SJSA1 (cell line): ENCODE measurements at places on chromosomes 16 and 17.
A peak's percentile ranks its signal among the peaks of the same experiment; 100 is the strongest.

GRCh38 chr16:945271-946047 is 25.3 kb downstream of the LMF1 start:
- H3K36me3 ChIP-seq, result no peaks in the 10 kb centered on the region
- no peaks in the 10 kb centered on the region for H3K27me3 ChIP-seq
- H3K4me1 ChIP-seq, result no peaks in the 10 kb centered on the region
- H3K4me3 ChIP-seq, result no peak overlapping the region
- no peak overlapping the region for H3K27ac ChIP-seq
- no peak for DNase-seq

GRCh38 chr16:74752258-74752657 is 22.4 kb downstream of the FA2H start:
- no peaks in the 10 kb centered on the region; the same call in 1 of the 2 replicates for H3K27me3 ChIP-seq
- no peak for DNase-seq
- peaks cover 26% of the 10 kb centered on the region for H3K4me1 ChIP-seq

DNA sequence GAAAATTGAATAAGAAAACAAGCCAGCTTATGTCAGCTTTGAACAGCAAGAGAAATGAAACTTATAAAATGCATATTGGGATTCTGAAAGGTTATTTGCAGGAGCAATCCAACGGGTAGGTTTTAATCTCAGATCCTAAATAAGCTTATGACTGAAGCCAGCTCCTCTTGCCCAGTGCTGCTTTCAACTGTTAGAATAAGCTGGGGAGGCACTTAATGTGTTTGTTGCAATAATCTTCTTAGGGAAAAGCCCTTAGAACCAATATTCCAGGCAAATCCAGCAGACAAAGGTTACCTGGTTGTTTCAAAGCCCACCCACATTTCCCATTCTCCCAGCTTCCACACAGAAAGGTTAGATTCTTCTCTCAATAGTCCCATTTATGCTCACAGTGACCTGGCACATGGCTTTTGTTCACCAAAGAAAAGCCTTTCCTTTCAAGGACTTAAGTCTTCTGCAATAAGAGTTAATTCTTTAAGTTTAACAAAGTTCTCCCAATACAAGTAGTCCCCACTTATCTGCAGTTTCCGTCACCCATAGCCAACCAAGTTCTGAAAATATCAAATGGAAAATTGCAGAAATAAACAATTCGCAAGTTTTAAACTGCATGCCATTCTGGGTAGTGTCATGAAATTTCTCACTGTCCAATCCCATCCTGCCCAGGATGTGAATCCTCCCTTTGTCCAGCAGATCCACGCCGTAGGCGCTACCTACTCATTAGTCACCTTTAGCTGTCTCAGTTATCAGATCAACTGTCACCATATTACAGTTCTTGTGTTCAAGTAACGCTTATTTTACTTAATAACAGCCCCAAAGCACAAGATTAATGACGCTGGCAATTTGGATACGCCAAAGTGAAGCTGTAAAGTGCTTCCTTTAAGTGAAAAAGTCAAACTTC is 5.9 kb downstream of the TEX2 start:
- H3K27me3 ChIP-seq, result peaks cover 3% of the 10 kb centered on the region; the same call in 1 of the 2 replicates
- peaks cover 5% of the 10 kb centered on the region for H3K4me1 ChIP-seq
- DNase-seq, result no peak
- no peaks in the 10 kb centered on the region for H3K36me3 ChIP-seq

DNA sequence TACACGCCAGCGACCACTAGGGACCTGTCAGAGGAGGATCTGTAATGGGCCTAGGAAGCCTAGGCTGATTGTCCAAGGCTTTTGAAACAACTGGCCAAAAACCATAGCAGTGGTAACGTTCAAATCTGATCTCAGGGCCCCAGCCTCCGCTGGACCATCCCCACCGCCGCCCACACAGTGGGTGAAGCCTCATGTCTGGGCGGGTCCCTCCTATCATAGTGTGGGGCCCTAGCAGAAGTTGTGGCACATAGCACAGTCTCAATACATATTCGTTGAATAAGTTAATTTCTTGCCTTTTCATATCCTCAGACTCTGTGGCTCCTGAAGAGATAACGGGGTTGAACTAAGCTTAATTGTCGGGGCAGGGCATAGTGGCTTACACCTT is 818 bp downstream of the DPH1 start:
- H3K4me1 ChIP-seq, result peaks cover 14% of the 10 kb centered on the region
- no peak for DNase-seq
- peaks cover 8% of the 10 kb centered on the region for H3K27me3 ChIP-seq
- peak overlapping the region; percentile 90 for H3K4me3 ChIP-seq

DNA sequence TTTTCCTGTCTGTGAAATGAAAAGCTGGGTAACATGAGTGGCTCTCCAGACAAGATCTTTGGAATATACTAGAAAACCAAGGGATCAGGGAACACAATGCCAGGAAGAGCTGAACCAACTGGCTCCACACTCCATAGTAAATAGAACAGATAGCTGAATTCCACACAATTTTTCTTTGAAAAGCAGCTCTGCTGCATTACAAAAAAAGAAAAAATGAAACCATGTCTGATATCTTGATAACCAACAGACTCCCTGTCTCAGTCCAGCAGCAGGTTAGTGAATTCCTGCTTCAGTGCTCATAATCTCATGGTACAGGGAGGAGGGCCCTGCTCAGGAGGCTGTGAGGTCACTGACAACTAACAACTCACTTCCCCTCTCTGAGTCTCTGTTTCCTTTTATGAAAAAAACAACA is 97.1 kb downstream of the CDH11 start:
- no peak overlapping the region for H3K27ac ChIP-seq
- no peaks in the 10 kb centered on the region for H3K27me3 ChIP-seq
- DNase-seq, result no peak
- 0 out of 2 replicates have a peak, but pooled peaks cover 5% of the 10 kb centered on the region for H3K4me1 ChIP-seq

GRCh38 chr16:31869511-31870201 is 4.0 kb upstream of the ZNF267 start:
- peaks cover 11% of the 10 kb centered on the region for H3K4me1 ChIP-seq
- H3K27ac ChIP-seq, result no peak overlapping the region
- H3K27me3 ChIP-seq, result no peaks in the 10 kb centered on the region

DNA sequence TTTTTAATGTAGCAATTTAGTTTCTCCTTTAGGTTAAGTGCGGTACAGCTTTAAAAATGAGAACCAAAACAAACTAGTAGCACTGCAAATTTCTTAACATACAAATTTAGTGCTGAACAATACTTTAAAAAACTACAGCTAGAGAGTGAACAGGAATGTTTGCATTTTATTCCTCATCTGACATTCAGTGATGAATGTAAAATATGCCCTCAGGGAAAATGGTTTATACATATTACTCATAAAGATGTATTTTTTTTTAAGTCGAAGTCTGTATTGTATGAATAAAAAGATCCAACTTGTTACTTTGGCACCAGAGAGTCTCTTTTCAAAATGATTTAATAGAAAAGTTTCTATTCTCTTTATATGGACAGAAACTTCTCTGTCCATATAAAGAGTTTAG is 96.8 kb downstream of the BRIP1 start:
- no peaks in the 10 kb centered on the region for H3K27me3 ChIP-seq
- no peak overlapping the region for H3K27ac ChIP-seq
- peaks cover 70% of the 10 kb centered on the region for H3K36me3 ChIP-seq
- H3K4me1 ChIP-seq, result peaks cover 11% of the 10 kb centered on the region
- DNase-seq, result no peak

GRCh38 chr17:75691371-75691791 is 24.2 kb downstream of the SAP30BP start:
- H3K27me3 ChIP-seq, result no peaks in the 10 kb centered on the region
- no peak overlapping the region for H3K4me3 ChIP-seq
- peaks cover 72% of the 10 kb centered on the region for H3K4me1 ChIP-seq
- H3K36me3 ChIP-seq, result peaks cover 83% of the 10 kb centered on the region

GRCh38 chr16:31529108-31529936 is 1.6 kb downstream of the AHSP start:
- DNase-seq, result no peak
- H3K36me3 ChIP-seq, result no peaks in the 10 kb centered on the region
- H3K4me3 ChIP-seq, result no peak overlapping the region
- H3K27me3 ChIP-seq, result peaks cover 17% of the 10 kb centered on the region

- no peaks in the 10 kb centered on the region for H3K27me3 ChIP-seq
- H3K4me1 ChIP-seq, result peaks cover 26% of the 10 kb centered on the region
- H3K4me3 ChIP-seq, result no peak overlapping the region
- H3K36me3 ChIP-seq, result no peaks in the 10 kb centered on the region
- DNase-seq, result no peak
- peak overlapping the region; percentile 30 for H3K27ac ChIP-seq
Measured at GRCh38 chr17:72466606-72467005, 345.8 kb downstream of the SOX9 start.

DNA sequence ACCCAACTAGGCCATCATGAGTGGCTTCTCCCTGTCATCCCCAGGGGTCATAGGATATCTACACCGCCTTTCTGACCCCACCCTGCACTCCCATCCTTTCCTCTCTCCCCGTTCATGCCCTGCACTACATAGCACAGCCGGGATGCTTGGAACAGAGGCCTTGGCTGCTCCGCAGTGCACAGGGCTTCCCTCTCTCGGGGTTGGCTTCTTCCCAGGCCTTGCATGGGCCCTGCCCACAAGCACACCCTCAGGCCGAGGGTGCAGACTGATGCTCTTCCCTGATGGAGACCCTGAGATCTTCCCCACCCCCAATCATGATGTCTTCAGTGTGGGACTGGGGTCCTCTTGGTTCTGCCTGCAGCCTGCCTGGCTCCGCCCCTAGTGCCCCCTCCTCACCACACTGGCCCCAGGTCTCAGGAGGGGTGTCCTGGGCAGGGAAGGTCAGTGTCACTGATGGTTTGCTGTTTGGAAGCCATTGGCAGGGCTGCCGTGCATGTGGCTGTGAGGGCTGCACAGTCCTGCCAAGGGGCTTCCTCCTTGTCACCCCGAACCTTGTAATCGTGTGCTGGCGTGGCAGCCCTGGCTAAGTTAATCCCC is 14.3 kb upstream of the NAGLU start:
- peak overlapping the region; percentile 99 for H3K27ac ChIP-seq
- DNase-seq, result no peak
- no peaks in the 10 kb centered on the region for H3K27me3 ChIP-seq
- H3K4me1 ChIP-seq, result peaks cover 67% of the 10 kb centered on the region
- peaks cover 13% of the 10 kb centered on the region for H3K36me3 ChIP-seq

DNA sequence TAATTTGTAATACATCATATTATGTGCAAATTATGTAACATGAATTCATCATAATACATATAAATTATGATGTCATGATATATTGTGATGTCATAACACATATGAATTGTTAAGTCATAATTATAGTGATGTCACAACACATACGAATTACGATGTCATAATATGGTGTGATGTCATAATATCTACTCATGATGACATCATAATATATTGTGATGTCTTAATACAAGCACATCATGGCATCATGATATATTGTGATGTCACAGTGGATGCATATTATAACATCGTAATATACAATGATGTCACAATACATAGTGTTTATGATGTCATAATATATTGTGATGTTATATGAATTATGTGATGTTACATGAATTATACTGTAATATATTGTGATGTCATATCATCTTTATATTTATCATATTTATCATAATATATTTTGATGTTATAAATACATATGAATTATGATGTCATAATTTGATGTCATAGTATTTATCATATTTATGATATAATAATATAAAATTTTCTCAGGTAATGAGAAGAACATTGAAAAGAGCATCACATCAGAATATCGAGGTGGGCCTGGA is 1793.0 kb downstream of the TP53TG3F start:
- H3K27me3 ChIP-seq, result no peaks in the 10 kb centered on the region
- no peak for DNase-seq
- H3K27ac ChIP-seq, result no peak overlapping the region
- no peaks in the 10 kb centered on the region for H3K36me3 ChIP-seq

GRCh38 chr17:7640783-7641182 is 9.9 kb upstream of the ATP1B2 start:
- H3K27ac ChIP-seq, result no peak overlapping the region
- no peak for DNase-seq
- H3K4me1 ChIP-seq, result no peaks in the 10 kb centered on the region
- H3K4me3 ChIP-seq, result no peak overlapping the region

DNA sequence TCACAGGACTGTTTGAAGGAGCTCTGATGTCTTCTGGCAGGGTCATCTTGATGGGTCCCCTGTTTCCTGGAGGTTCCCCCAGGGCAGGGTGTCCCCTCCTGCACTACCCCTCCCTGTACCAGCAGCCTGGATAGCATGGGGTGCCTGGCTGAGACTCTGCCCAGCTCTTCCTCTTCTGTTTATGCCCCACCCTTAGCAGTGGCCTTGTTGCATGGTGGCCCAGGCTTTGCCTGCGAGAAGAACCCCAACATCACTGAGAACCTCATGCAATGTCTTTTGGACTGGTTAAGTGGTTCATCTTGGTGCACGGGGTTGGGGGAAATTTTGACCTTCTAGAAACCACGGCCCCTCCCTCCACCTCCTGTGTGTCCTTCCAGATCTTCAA is 121.8 kb downstream of the IRX3 start:
- H3K36me3 ChIP-seq, result no peaks in the 10 kb centered on the region
- H3K27ac ChIP-seq, result no peak overlapping the region
- no peak overlapping the region for H3K4me3 ChIP-seq
- no peaks in the 10 kb centered on the region for H3K4me1 ChIP-seq

GRCh38 chr17:78268191-78268874 is 36.9 kb downstream of the TMEM235 start:
- no peak overlapping the region for H3K27ac ChIP-seq
- peaks cover 32% of the 10 kb centered on the region for H3K27me3 ChIP-seq
- H3K4me3 ChIP-seq, result no peak overlapping the region
- no peaks in the 10 kb centered on the region for H3K36me3 ChIP-seq

- peaks cover 88% of the 10 kb centered on the region for H3K27me3 ChIP-seq
- no peak overlapping the region for H3K4me3 ChIP-seq
- H3K4me1 ChIP-seq, result no peaks in the 10 kb centered on the region
- no peak for DNase-seq
Measured at GRCh38 chr16:2282866-2283555, 15.1 kb upstream of the RNPS1 start.

DNA sequence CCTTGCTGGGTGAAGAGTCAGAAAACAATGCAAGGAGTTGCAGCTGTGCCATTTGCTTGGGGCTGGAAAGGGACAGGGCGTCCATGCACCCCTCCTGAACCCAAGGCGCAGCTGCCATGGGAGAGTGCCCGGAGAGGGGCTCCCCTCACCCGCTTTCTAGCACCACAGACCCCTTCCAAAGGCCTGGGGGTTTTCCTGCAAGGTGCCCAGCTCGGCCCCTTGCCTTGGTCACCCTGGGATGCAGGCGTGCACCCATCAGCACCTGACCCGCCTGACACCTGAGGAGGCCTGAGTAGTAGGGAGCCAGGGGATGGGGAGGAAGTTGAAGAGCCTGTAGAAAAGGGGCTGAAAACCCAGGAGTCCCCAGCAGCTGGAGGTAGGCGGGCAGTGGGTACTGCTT is 30.3 kb downstream of the TMEM186 start:
- no peak for DNase-seq
- H3K36me3 ChIP-seq, result no peaks in the 10 kb centered on the region
- no peak overlapping the region for H3K4me3 ChIP-seq
- H3K27me3 ChIP-seq, result no peaks in the 10 kb centered on the region

GRCh38 chr17:82204831-82205719 is 7.6 kb downstream of the CCDC57 start:
- DNase-seq, result peak; percentile 74
- H3K27me3 ChIP-seq, result no peaks in the 10 kb centered on the region
- H3K36me3 ChIP-seq, result peaks cover 17% of the 10 kb centered on the region
- peaks cover 23% of the 10 kb centered on the region for H3K4me1 ChIP-seq
- H3K4me3 ChIP-seq, result no peak overlapping the region
